Renal pelvis (tissue), 12 donors: ENCODE measurements at places on chromosomes 16 and 17. TPM values are rescaled to one million over a fixed set of nuclear protein-coding genes. Genes with fewer than 3 reads are reported as not detected.

TMEM238L gene
- 4.6 TPM for polyA plus RNA-seq

CDH13 gene
- polyA plus RNA-seq = 10.3 TPM

LRRC75A gene
- polyA plus RNA-seq = 5.0 TPM

GDPD1 gene
- 9.4 TPM for polyA plus RNA-seq

LRRC3C gene
- not detected for polyA plus RNA-seq

GRCh38 chr17:16417896-16418684, 2.7 kb downstream of the TRPV2 start:
- no peak for DNase-seq

DNA sequence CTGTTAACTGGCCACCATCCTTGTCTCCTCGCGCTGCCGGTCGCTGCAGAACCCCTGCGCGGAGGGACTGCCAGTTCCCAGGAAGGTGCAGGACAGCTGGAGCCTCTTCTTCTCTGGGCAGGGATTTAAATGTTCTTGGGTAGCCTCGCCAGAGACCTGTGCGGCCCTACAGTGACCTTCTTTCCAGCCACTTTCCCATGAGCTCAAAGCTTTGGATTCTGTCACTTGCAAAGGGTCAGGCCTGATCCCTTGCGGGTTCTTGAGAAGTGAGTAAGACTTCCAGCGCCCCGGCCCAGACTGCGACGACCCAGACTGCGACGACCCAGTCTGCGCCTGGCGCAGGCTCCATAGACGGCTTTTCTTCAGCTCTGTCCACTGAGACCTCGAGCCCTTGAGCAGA, 1.4 kb upstream of the SLFN5 start:
- no peak for DNase-seq

DNA sequence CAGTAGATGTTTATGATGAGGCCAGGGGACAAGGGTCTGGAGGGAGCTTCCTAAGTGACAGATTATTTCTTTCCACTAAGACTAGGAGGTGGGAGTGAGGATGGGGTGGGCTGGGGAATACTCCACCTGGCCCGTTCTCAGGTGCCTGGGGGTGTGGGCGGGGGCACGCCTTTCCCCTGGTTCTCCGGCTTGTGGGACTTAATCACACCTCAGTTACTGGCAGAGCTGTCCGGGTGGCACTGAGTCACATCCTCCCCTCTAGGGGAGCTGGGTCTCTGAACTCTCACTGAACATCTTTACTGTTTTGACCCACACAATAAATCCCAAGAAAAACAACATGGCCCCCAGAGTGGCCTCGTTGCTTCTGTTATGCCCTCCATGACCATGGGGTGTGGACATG, 332.8 kb downstream of the MAF start:
- DNase-seq = no peak

GRCh38 chr17:77719806-77720205, 238.7 kb upstream of the TNRC6C start:
- DNase-seq = no peak

GRCh38 chr17:58005031-58005727, 1.9 kb downstream of the SRSF1 start:
- no peak for DNase-seq

GRCh38 chr16:29714396-29714795, 31.4 kb downstream of the C16orf54 start:
- DNase-seq = no peak

DNA sequence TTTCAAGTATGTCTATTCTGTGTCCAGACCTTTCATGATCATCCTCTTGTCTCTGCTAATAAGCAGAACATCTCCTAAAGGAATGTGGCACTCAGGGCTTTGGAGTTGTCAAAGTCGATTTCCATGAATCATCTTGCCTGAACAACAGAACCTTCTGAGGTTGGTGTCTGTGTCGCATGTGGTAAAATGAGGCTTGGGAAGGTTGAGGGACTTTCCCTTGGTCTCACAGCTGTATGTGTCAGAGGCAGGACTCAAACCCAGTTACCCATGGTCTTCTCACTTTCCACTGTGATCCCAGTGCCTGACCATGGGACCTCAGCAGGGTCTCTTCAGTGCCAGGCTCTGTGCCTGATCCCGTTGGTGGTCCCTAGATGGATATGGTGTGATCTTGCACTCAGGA, 4.2 kb upstream of the GPRC5B start:
- DNase-seq = no peak

GRCh38 chr16:68659412-68660358, 14.6 kb downstream of the CDH3 start:
- DNase-seq = no peak

DNA sequence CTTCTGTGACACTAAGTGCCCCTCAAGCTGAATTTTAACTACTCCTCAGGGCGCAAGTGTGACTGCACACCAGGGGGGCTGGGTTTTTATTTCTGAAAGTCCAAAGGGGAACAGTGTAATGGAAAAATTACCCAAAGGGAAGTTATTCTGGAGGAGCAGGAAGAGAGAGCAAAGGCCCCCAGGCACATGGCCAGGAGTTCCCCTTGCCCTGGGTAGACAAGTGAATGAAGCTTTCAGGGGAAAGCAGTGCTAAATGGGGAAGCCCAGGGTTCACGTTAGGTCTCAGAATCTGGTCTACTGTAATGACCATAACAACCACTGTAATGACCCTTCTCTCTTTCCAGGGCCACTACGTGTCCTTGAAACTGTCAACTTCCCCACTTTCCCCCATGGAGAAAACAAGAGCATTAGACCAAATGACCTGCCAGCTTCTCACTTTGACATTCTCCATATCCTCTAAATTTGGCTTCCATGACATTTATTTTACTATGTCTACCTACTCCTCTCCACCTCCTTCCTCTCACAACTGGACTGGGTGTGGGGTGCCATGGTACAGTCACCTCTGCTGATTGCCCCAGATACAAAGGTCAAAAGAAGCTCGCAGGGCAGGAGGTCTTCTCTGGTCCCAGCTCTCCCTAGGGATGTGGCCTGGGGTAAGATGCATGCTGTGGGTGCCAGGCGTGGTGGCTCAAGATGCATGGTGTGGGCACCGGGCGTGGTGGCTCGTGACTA, 34.1 kb upstream of the MMP2 start:
- DNase-seq = no peak

DNA sequence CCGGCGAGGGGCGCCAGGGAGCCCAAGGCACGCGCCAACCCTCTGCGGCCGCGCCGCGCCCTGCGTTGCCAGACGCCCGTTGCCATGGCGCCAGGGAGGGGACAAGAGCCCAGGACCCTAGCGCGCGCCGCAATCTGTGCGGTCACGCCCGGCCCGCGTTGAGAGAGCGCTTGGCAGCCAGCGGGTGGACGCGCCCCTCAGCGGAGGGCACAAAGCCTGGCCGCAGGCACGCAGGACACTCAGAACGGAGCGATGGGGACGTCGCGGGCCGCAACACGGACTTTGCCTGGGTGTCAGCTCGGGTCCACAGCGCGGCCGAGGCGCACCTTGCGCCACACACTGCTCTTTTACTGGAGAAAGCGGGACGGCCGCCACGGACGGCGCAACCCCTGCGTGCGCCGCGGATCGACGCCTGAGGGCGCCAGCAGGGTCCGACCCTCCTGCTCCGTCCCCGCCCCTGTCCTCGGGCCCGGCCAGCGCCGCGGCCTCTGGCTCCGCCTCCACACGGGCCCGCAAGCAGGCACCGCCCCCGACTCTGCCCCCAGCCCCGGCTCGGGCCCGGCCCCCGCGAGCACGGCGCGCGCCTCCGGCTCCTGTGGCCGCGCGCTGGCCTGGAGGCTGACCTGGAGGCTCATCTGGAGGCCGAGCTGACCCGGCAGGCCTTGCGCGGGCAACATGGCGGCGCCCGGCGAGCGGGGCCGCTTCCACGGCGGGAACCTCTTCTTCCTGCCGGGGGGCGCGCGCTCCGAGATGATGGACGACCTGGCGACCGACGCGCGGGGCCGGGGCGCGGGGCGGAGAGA, at the start of gene GFER:
Gene GFER, plus strand, starts transcription at position 650 of the 803 bp plus-strand sequence. Its CDS starts 26 bp downstream, at position 676.
- peak; percentile 90 for DNase-seq

- no peak for DNase-seq
These were observed 33.0 kb upstream of the SEC14L1 start for GRCh38 chr17:77107506-77108433.

DNA sequence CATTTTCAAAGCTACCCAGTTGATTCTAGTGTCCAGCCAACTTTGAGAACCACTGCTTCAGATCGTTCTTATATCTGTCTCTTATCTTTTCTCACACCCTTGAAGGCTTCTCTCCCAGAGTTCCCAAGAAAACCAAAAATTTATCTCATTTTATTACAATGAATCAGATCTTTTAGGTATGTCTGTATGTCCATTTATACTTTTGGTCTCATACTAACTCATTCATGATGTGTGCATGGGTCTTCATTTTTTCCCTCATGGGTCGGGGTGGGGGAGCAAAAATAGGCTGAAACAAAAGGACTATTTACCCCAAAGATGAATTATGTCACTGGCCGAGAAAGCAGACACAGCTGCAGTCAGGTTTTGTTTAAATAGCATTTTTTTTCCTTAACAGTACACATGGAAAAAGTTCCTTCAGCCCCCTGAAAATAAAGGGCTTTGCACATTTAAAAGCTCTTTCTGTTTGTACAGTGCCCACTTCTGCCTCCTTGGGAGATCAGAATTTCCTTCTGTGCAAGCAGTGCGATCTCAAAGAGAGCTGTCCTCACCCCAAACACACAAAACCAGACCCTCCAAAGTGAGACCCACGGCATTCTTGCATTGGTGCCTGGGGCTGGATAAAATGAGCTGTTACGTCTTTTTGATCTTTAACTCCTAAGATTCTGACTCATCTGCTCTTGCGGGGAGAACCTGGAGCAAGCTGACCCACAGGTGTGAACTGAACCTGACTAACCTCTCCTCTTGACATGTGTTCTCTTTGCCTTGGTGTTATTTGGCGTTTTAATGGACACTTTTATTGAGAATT, 251.2 kb upstream of the ELAC2 start:
- no peak for DNase-seq

DNA sequence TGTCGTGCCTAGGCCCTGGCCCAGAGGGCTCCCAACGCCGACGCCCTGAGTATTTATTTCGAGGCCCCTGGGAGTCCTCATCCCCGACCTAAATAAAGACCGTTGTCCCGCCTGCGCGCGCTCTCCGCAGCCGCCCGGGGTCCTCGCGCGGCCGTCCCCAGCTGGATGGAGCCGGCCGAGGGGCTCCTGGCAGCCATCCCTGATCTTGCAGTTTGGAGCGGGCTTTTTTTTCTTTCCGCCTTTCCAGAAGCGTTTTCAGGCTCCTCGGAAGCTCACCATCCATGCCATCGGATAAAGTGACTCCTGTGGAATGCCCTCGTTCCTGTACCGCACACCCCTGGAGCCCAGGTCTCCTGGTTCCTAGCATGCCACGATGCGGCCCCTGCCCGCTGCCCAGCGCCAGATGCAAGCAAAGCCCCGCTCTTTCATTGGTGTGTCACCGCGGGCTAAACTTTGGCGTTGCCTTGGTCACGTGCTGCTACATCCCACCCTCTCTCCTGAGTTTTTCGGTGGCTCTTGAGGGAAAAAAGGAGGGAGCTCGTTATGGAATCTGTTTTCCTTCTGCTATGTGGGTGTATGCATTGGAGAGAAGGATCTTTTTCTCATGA, 716 bp downstream of the TMEM94 start:
- peak; percentile 69 for DNase-seq
